Amygdala (tissue), 56 donors: ENCODE measurements at places on chromosomes 5 and 9.

- DNase-seq, result no peak
Measured at GRCh38 chr5:134938030-134938429, 29.7 kb upstream of the CATSPER3 start.

DNA sequence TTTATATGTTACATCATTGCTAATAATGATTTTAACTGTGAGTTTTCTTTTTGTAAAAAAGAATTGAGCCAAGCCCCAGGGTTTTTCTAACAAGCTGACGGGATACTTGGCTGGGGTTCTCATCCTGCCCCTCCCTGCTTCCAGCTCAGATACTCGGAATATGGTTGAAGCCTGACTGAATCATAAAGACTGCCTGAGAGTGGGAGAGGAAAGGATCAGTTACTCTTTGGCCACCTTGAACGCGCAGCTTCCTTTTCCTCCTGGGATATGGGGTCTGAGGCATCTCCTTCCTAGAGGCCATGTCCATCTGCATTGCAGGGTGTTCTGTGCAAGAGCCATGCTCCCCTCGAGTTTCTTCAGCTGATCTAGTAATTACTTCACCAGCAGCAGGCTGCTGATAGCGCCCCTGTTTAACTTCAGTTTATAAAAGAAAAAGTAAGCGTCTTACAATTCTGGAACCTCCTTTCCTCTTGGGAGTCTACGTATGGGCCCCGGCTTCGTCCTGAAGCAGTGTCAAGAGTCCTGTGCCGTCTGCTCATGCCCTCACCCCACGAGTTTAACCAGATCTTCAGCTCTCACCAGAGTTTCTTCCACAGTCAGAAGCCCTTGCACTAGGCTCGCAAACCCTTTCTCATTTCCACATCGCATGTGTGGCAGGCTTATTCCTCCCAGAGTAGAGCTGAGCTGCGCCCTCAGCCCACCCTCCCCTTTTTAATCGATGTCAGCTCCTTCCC lies 130.0 kb downstream of the MVB12B start:
- DNase-seq, result no peak

- no peak for DNase-seq
Measured at GRCh38 chr5:128236334-128236733, 152.8 kb downstream of the SLC12A2 start.

DNA sequence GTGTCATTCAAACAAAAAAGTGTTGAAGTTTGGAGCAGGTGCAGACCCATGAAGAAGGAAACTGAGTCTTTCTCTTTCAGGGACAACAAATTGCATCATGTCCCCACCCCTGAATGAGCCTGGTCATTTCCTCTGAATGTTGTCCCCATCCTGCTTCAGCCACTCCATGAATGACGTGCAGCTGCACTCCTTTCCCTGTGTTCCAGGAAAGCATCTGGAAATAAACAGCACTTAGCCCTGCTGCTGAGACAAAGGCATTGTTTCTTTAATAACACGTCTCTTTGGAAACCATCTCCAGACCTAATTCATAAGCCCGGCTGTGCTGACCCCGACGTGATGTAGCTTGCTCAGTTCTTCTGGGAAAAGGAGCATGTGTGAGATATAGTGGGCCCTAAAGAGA lies 682.3 kb downstream of the BRINP1 start:
- DNase-seq, result no peak

DNA sequence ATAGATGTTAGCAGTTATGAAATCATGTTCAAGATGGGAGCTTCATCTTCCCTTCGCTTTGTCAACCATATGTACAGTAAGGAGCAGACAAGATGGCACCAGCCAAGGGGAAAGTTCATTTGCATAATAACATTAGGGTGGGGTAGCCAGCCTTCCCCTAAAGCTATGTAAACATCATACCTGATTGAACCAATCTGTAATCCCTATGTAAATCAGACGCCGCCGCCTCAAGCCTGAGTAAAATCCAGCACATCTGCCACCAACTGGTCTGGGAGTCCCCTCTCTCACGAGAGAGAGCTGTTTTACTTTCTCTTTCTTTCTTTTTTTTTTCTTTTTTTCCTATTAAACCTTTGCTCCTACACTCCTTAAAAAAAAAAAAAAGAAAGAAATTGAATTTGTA lies 30.8 kb upstream of the REEP2 start:
- no peak for DNase-seq

DNA sequence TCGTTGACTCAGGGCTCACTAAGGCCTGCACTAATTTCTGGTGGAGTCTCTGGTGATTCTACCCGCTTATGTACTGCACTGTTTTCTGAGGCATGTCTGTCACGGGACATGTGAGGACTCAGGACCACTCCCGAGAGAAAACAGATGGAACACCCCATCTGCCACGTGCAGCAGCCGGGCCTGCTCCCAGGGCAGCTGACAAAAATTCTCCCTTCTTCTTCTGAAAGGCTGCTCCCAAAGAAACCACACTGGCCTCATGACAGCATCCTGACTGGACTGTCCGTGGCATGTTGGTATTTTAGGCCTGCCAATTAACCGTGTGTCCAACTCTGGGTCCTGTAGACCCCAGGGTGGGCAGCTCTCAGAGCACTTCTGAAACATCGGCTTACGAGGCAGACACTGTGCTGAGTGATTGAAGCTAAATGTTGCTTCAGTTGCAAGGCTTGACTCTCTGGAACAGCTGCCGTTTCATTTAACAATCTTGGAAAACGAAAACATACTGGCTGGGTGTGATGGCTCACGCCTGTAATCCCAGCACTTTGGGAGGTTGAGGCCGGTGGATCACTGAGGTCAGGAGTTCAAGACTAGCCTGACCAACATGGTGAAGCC lies 39.0 kb downstream of the FAM240B start:
- no peak for DNase-seq

DNA sequence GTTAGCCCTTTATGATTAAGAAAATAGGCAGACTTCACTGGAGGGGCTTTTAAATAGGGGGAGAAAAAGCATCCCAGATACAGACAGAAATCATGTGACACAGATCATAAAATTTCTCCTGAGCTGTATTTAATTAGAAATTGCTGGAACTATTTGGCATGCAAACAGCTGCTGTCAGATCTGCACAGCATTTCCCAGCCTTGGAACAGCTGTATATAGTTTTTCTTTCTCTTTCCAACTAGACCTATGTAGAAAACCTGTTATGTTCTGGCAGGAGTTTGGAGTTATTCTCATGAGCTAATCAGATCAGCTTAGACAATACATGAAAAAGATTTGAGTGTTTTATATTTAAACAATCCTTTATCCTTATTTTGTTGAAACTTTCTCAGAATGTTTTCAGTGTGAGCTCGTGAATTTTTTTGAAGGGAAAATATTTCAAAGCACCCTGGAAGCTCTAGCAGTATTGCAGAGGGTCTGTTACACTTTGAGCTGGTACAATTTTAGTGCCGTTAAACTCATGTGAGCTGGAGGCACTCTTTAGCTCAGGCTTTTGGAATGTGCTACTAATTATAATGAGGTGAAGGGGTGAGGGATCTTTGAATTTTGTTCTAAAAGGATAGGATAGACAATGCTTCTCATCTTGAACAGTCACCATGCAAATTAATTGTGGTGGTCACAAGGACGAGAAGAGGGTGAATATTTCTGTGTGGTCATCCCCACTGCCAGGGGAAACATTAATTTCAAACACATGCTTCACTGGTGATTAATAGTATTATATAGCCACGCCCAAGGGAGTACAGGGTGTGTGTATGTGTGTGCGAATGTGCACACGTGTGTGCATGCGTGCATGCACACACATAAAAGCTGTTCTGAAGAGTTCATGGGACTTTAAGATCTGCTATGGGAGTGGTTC lies 239.4 kb upstream of the FBXL7 start:
- DNase-seq, result no peak

GRCh38 chr5:94900006-94900505 lies 281.6 kb downstream of the SLF1 start:
- no peak for DNase-seq
